ENCODE measurements at places on chromosomes 6 and 20.

GRCh38 chr6:56540232-56541029 lies 102.3 kb downstream of the DST start:
- DNase-seq: no peak

GRCh38 chr20:23132293-23132929 lies 46.3 kb upstream of the CD93 start:
- DNase-seq: no peak

GRCh38 chr6:111382476-111383294 lies 100.3 kb downstream of the REV3L start:
- no peak for DNase-seq

- no peak for DNase-seq
Measured at GRCh38 chr6:74785236-74785635, 420.6 kb downstream of the COL12A1 start.

DNA sequence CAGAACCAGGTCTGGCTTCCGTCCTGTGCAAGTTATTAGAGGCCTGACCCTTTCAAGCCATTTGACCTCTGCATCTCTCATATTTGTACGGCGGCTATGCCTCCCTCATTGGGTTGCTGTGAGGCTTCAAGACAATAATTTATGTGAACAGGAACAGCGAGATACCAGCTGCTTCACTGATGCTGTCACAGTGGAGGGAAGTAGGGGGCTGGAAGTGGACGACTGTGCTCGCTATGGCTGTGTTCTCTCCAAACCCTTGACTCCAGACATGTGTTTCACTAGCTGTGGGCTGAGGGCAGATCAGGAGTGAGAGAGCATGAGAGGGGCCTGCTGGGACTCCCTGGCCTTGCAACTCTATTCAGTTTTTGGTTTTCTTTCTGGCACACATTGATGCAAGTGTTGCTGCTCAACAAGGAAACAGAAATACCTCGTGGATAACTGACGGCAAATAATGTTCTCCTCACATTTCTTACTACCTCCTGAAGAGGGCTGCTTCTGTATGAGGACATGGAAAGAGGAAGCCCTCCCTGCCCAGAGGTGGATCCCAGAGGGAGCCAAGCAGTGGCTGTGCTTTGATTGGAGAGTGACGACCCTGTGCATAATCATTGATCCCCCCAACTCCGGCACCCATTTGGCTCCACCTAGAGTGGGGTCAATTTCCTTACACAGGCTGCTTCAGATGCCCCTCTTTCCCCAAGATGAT lies 34.7 kb upstream of the SCP2D1 start:
- no peak for DNase-seq

GRCh38 chr6:83852528-83853177 lies 507 bp upstream of the RIPPLY2 start:
- DNase-seq: no peak

DNA sequence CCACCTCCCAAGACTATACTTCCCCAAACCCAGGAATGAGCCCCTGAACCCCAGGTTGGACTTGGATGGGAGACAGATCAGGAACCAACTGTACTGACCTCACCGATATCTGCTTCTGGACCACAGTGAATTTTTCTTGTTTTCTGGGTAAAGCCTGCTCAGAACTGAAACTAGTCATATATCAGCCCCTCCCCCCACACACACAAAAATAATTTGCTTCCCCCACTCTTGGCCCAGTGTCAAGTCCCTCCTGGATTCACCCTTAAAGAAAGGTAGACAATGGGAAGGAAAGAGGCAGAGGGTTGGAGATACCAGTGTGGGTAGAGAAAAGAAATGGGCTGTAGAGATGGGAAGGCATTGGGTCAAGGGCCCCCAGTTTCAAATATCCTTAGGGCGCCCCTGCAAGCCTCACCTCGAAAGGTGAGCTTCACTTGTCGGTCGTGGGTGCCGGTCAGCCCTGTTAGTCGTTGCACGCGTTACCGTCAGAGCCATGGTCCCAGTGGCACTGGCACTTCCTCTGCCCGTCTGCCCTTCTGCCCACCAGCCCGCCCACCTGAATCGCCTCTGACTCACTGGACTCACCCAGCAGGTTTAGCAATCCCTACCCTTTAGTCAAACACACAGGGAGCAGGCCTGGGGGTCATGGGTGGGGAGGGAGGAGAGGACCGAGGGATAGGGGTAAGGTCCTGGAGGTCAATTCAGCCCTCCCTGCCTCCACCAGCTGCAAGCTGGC lies 8.5 kb upstream of the SPAG4 start:
- no peak for DNase-seq

DNA sequence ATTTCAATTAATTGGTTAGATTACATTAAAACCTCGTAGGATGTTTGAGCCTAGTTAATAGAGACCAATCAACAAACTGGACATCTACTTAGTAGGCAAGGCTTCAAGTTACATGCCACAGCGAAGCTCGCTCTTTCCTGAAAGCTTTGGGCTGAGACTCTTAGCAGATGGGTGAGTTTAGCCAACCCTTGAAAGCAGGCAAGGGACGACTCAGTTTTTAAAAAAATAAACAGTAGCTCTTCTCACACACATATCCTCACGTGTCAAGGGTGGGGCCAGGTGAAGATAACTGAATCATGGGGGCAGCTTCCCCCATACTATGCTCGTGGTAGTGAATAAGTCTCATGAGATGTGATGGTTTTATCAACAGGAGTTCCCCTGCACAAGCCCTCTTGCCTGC lies 775 bp downstream of the MTFR2 start:
- DNase-seq: no peak

GRCh38 chr20:3209946-3210317 lies 634 bp downstream of the ITPA start:
- DNase-seq: no peak

DNA sequence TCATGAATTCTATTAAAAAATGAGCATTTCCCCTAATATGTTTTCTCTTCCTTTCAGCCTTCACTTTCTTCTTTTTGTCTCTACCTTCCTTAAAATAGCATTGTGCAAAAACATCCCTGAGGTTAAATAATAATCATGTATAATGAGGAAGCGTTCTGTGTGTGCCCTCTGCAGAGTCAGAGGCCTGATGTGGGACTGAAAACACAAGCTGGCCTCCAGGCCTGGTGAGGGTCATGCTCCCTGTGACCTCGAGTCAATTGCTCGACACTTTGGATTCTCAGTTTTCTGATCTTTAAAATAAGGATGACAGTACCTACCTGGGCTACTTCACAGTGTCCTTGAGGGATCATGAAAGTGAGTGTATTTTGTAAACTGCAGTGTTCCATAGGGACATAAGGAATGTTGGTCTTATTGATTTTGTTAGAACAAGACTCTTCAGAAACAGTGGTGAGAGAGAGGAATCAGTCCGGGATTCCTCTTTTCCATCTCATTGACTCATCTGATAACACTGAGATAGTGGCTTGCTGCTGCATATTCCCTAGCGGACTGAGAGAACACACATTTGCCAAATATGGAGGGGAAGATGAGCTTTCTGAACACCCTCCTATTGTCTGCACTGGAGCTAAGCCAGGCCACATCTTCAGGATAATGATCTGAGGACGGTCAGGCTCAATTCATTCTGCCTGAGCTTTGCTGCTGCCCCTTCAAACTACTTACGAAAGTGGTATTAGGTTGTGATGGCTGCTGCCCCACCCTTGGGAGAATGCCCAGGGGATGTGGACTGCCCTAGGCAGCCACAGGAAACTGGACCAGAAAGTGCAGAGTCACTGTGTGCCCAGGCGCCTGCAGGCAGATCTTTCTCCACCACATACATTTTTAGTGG lies 39.6 kb upstream of the PDE7B start:
- no peak for DNase-seq

DNA sequence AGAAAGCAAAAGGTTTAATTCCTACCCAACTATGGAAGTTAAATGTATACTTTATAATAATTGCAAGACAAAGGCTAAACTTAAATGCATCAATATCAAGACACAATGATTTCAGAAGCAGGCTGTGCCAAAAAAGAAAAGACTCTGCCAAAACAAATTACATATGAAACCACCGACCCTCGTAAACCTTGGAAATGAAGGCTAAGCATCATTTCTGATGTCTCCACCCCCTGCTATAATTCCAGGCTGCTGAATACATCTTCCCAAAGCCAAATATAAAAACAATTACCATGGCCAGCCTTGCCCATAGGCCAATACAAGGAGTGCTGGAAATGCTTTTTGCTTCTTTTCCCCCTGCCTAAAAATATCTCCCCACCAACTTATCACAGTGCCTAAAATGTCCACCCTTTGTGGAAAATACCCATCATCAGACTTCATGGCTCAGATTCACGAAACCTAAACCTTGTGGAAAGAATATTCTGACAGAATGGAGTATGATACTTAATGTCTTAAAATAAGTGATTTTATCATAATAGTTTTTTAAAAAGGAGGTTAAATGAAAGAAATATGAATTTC lies 37.4 kb downstream of the RCAN2 start:
- no peak for DNase-seq

DNA sequence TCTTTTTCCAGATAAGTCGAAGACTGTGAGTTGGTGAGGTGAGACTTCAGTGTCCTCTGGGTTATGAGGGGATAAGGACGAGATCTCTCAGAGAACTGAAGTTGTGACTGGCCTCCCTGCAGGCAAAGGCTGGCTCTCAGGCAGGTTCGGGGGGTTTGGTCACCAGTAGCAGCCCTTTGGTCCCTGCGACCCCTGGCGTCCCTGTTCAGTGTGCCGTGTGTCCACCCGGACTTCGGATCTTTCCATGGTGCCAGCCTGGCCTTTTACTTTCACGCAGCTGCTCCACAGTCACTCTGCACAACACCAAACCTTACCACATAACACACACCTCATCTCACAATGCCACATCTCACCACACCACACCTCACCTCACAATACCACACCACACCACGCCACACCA lies 131.9 kb downstream of the ERMARD start:
- DNase-seq: no peak

GRCh38 chr6:62390401-62390800 lies 104.4 kb upstream of the KHDRBS2 start:
- DNase-seq: no peak

- DNase-seq: peak; percentile 11
Measured at GRCh38 chr6:52317841-52318581, 33.5 kb upstream of the MCM3 start.

DNA sequence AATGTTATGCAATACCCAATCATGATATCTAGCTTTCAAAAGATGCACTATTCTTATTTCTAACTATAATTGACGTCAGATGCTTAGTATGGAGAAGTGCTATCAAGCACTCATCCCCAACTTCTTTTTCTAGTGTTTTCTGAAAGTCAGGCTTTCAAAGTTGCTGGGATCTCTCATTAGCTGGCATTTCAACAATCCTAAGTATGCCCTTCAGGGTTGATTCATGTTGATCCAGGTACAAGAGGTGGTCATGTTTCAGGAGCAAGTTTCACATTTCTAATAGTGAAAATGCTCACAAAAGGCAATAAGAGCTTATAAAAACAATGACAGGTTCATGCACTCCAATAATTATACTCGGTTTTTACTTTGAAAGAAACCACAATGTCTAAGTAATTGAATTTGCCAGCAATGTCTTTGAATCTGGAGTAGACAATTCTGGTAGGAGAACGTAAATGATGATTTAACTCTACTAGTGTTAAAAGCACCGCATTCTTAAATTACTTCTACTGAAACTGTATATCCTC lies 193.7 kb upstream of the KHDRBS2 start:
- no peak for DNase-seq

- DNase-seq: no peak
Measured at GRCh38 chr6:12890171-12890790, 173.7 kb downstream of the PHACTR1 start.

GRCh38 chr6:39617026-39617425 lies 108.2 kb downstream of the KIF6 start:
- DNase-seq: no peak

GRCh38 chr6:139912735-139913400 lies 538.4 kb upstream of the CITED2 start:
- no peak for DNase-seq

GRCh38 chr6:142260748-142261147 lies 41.1 kb upstream of the ADGRG6 start:
- DNase-seq: no peak

DNA sequence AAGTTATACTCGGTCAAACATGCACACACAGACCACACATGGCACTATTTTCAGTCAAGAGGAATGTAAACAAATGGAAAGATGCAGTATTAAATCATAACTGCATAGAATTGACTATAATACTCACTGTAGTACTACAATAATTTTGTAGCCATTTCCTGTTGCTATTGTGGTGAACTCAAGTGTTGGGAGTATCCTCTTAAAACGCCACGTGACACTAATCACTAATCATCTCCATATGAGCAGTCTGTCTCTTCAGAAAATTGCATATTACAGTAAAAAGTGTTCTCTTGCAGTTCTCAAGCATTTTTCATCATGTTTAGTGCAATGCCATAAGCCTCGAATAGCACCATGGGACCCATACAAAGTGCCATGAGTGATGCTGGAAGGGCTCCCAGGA lies 258.7 kb upstream of the ID4 start:
- no peak for DNase-seq

DNA sequence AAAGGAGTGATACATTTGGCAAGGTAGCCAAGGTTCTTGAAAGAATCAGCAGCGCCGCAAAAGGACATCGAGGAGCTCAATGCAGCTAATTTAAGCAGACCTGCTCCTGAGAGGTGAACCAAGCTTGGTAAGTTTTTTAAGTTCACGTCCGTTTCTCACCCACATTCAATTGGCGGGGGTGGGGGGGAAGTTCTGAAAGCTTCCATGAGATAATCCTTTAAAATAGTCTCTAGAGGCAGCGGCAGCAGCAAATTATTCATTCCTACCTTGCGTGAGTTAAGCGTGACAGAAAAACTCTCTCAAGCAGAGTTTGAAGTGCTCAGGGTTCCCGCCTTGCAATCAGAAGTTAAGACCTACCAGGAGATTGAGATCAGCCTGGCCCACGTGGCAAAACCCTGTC lies 97.3 kb upstream of the NHSL1 start:
- DNase-seq: no peak

GRCh38 chr20:5470943-5471342 lies 154.2 kb upstream of the PROKR2 start:
- no peak for DNase-seq

- no peak for DNase-seq
Measured at GRCh38 chr6:30676660-30677285, 4.0 kb upstream of the DHX16 start.

DNA sequence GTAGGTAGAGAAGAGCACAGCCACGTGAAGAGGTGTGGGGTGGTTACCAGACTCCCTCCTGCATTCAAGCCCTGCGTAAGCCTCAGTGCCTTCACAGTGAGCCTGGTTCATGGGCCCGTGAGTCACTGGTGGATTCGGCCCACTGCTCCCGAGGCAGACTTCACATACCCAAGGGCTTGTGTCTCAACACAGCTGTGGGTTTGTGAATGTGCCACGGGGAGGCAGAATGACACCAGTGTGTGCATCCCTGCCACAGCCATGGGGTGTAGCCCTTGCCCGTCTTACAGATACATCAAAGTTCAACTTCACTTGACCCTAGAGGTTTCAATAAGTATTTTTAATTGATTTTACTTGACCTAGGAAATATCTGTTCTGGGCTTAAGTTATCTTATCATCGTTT lies 108.5 kb downstream of the MAP3K4 start:
- DNase-seq: no peak

- no peak for DNase-seq
Measured at GRCh38 chr6:98836962-98837944, 2.9 kb downstream of the POU3F2 start.

DNA sequence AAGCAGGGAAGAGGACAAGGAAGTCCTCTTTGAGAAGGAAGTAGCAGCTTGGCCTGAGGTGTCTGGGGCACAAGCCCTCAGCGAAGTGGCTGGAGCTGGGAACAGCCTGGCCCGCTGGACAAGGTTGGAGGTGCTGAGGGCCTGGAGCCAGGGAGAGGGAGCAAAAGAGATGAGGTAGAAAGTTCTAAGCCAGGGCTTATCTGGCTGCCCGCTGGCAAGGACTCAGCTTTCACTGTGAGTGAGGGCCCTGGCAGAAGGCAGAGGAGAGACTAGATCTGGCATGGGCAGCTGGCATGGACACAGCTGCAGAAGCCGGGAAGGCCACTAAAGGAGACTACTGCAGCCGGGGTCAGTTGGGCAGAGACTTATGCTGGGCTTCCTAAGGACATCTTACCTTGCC lies 21.8 kb upstream of the PCMTD2 start:
- no peak for DNase-seq
